ENCODE measurements at places on chromosomes 1 and 21.

DNA sequence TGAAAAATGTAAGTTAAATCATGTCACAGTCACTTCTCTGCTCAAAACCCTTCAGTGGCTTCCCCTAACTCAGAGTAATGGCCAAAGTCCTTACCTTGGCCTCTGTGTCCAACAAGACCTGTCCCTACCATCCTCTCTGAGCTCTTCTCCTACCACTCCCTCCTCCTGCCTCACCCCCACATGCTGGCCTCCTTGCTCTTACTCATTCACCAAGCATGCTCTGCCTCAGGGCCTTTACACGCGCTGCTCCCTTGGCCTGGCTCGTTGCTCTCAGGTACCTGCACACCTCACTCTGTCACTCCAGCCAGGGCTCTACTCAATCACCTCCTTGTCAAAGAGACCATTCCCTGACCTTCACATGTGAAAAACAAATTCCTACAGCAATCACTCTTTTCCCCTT, 54.2 kb downstream of the SEC16B start:
- DNase-seq = no peak

- DNase-seq = peak; percentile 48
Measured at GRCh38 chr21:36976882-36977651, 10.6 kb upstream of the HLCS start.

- DNase-seq = peak; percentile 11
Measured at GRCh38 chr1:154348429-154349076, 23.2 kb downstream of the ATP8B2 start.

- DNase-seq = peak; percentile 81
Measured at GRCh38 chr1:65467536-65467935, 47.1 kb downstream of the LEPR start.

DNA sequence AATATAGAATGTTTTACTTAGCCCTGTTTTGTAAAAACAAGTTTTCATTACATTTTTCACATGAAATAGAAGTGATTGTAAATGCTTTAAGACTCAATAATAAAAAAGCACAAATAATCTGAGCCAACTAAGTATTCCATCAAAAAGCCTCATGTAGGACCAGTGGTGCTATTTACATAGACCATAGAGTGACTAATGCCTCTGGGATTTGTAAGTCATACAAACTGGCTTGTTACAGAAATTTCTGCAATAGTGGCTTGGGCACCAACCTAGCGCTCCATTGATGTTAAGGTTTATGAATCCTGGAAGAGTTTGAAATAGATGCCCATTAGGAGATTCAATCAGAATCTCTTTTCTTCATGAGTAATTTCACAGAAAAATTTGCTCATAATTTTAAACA, 31.9 kb downstream of the ZMYM1 start:
- DNase-seq = no peak

GRCh38 chr1:240687820-240688219, 75.9 kb upstream of the GREM2 start:
- DNase-seq = no peak

- DNase-seq = no peak
Measured at GRCh38 chr1:24179251-24179840, 7.7 kb downstream of the IFNLR1 start.

DNA sequence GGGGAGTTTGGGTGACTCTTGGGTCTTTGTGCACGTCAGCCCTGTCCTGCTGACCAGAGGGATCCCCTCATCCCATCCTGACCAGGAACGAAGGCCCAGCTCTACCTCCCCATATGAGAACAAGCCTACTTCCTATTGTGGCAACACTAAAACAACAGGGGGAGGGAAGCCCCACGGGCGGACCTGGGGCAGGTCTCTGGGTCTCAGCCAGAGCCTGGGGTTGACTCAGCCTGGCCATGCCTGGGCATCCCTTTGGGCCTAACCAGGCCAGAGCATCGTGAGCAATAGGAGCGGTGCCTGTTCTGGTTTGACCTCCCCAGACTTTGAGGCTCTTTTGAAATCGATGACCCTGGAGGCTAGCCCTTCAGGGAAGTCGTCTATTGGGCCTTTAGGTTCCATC, 16.8 kb downstream of the RPS6KA1 start:
- no peak for DNase-seq
